ENCODE measurements at places on chromosomes 11 and 22.

GRCh38 chr11:128825050-128825784 is 41.9 kb downstream of the KCNJ1 start:
- no peak for DNase-seq

DNA sequence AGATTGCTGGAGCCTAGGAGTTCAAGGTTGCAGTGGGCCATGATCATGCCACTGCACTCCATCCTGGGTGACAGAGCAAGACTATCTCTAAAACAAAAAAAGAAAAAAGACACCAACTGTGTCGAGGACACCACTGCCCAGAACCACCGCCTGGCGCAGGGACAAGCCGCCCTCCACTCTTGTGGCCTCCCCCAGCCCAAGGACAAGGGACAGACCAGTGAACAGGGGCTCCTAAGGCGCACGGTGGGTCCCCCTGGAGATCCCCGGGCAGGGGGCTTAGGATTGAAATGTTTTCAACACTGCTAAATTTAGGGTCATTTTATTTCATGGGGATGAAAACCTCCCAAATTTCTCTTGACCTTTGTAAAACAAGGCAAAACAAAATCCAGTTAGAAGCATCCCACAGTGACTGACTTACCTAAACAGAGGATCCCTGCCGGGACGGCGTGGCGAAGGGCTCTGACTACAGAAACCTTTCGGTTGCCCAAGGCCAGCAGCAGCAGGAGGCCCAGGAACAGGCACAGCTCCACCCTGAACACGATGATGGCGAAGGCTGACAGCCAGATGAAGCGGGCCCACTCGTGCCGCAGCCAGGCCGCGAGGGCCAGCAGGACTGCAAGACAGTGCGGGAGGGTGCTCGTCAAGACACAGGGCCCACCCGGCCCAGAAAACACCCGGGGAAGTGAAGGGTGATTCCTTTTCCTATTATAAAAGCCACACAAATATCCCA is 8.6 kb downstream of the ALG12 start:
- DNase-seq = no peak

DNA sequence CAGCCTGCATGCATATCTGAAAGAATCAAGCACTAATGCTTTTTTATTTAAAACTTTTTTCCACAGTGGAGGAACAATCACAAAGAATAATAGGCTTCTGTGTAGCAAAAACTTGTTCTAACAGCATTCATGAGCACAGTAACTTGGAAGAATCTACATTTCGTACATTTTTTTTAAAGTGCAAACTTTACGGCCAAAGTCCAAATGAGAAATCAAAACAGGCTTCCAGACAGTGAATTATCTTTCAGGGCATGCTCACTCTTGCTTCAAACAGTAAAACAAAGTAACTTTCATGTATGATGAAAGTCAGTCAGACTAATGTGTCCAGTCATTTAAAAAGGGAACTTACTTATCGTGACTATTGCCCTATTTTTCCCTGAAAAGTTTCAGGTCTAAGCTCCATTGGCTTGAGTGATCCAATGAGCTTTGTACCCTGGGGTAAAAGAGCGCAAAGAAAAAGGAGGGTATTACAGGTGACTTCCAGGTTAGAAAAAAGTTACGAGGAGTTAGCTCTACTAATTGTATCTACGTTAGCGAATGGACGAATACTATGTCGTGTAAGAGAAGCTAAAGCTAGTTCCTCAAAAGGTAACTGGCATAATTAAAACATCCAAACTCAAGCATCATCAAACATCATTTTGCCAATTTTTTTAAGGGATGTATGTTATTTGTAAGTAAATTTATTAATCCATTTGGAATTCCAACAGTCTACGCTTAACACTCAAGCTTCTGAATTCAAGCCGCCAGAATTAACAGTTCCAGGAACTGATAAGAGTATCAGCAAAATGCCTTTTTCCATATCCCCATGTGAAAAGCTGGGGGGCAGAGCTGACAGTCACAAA is 1.7 kb downstream of the PICALM start:
- DNase-seq = no peak

GRCh38 chr22:40965936-40966725 is 15.0 kb downstream of the RBX1 start:
- peak; percentile 30 for DNase-seq

GRCh38 chr22:23218053-23218866 is 38.0 kb downstream of the BCR start:
- DNase-seq = no peak

- no peak for DNase-seq
Observed at GRCh38 chr11:60785136-60785535, at the start of gene MS4A10. Gene MS4A10 (plus strand): TSS chr11:60785333. CDS start chr11:60790336, 5,003 bp downstream.

- no peak for DNase-seq
Observed at GRCh38 chr11:133104009-133104744, 428.1 kb downstream of the OPCML start.

DNA sequence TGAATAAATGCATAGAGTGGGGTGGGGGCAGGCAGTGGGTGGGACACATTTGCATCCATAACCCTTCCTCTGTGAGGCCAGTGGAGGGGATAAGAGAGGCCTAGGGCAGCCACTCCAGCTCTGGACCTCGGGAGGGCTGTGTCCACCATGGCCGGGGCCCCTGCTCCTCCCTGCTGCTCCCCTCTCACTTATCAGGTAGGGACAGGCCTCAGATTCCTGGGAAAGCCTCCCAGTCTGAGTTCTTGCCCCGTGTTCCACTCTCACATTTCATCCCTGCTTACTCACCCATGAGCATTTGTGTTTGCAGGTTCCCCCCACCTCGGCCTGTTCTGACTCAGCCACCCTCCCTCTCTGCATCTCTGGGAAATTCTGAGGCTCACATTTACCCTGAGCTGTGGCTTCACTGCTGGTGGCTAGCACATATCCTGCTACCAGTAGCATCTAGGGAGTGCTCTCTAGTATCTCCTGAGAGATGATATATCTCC is 128.7 kb upstream of the TOP3B start:
- DNase-seq = no peak

DNA sequence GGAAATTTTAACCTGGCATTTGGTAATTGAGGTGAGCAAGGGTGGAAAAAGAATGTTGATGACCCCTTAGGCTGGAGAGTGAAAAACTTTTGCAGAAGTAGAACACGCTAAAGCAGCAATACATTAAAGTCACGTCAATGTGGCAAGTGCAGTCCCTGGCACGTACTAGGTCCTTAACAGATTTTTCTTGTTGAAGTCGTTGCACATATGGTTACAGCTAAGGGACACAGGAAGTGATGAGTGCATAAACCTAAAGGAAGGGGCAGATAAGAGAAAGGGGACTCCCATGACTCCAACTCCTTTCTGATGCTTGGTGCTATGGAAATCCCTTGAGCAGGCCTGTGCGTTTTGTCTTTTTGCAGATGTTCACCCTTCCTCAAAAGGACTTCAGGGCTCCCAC is 1.2 kb downstream of the ACCS start:
- DNase-seq = no peak

- DNase-seq = no peak
Observed at GRCh38 chr11:86914865-86915519, 40.2 kb downstream of the FZD4 start.

- no peak for DNase-seq
Observed at GRCh38 chr11:7300281-7300680, 48.6 kb downstream of the SYT9 start.

- DNase-seq = no peak
Observed at GRCh38 chr11:103483996-103484395, 374.8 kb downstream of the DYNC2H1 start.

DNA sequence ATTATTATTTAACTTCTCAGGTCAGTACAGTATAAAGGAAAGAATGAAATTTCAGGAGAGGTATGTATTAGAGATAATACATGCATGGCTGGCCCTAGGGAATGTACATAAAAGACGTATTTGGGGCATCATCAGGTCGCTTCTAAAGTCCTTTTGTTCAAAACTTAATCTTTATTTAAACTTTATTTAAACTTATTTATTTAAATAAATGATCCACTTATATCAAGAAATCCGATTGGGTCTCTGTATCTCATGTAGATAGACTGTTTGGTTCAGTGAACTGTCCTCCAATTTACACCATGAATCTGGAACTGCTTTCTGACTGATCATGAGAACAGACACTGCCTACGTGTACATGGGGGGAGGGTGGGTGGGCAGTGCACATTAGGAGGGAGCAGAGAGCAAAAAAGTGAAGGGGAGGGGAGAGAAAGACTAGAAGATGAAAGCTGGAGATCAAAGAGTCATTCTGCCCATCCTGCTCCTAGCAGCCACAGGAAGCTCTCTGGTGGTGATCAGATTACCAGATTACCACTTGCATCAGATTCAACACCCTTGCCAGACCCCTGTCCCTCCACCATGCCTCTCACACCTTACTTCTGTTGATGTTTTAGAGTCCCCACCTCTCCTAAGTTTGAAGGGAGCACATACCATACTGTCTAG is 92.1 kb upstream of the MTMR2 start:
- DNase-seq = no peak

DNA sequence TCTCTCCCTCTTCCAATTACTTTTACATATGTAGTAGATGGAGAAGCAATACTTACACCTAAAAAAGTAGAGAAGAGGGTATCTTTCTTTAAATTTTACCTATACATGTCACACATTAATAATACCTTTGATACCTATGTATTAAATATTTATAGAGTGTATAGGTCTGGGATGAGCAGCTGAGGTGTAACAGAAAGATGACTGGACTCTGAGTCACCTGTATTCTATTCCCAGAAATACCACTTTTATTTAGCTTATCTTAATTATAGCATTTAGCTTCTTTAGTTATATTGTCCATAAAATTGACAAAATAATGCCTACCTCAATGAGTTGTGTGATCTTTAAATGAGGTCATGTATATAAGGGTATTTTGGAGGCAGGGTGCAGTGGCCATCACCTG is 30.6 kb upstream of the YAP1 start:
- no peak for DNase-seq

DNA sequence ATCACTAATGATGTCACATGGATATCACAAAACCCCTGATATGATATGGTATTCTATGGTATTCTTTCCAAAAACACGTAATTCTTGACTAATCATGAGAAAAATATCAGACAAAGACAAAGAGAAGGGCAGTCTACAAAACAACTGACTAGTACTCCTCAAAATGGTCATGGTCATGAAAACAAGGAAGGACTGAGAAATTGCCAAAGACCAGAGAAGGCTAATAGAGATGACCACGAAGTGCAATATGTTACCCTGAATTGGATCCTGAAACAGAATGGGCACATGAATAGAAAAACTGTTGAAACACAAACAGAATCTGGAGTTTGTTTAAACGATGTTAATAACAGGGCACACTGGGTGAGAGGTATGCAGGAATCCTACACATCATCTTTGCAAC is 10.2 kb downstream of the CKAP5 start:
- DNase-seq = no peak

GRCh38 chr11:134662629-134663360 is 250.8 kb upstream of the B3GAT1 start:
- DNase-seq = no peak

GRCh38 chr11:131883332-131883731 is 512.9 kb downstream of the NTM start:
- DNase-seq = no peak

- DNase-seq = no peak
Observed at GRCh38 chr22:23035557-23036277, 34.6 kb upstream of the GNAZ start.

GRCh38 chr22:30830907-30831306 is 136.2 kb downstream of the OSBP2 start:
- peak; percentile 65 for DNase-seq

DNA sequence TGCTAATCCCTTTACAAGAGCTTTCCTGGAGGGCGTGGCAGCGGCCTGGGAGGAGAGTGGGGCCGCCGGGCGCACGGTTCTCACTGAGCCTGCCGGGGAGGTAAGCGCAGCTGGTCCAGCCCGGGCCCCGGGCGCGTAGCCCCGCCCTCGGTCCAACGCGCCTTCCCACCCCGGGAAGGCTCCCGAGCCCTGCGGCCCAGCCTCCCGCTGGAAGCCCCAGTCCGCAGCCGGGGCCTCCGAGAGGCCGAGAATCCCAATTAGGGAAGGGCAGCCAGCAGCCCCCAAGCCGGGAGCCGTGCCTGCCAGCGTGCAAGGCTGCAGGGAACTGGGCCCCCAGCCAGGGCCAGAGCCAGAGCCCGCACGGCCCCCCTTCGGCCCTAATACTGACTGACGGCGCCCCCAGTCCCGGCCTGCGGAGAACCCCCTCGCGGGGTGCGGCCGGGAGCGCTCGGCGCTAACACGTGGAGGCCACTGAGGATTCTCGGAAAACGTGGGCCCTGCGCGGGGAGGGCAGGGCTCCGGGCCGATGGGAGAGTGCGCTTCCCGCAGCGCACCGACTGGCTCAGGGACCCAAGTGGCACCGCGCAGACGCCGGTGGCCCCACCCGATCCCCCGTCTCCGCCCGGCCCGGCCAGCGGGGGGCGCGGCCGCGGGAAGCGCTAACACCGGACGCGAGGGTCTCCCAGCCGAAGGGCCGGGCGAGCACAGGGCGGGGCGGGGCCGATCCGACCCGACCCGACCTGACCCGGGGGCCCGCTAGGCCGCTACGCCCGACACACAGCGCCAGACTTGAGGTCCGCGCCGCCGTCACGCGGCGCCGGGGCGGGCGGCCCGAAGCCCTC is 5.7 kb downstream of the ZFTA start:
- no peak for DNase-seq

DNA sequence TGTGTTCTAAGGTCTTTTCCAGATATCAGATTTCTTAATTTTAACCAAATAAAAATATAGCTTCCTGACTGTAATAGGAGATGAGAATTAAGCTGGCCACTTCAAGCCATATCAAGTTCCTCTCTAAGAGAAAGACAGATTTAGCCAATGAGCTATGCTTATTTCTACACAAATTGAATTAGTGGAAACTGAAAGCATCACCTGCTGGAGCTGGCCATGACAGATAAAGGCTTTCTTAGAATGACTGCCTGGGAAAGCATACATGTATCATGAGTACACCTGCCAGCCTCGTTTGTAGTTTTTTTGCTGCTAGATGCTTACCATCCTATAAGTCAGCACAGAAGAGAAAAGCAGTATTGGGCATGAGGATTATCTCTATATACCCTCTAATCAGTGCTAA is 53.5 kb upstream of the DBX1 start:
- no peak for DNase-seq

DNA sequence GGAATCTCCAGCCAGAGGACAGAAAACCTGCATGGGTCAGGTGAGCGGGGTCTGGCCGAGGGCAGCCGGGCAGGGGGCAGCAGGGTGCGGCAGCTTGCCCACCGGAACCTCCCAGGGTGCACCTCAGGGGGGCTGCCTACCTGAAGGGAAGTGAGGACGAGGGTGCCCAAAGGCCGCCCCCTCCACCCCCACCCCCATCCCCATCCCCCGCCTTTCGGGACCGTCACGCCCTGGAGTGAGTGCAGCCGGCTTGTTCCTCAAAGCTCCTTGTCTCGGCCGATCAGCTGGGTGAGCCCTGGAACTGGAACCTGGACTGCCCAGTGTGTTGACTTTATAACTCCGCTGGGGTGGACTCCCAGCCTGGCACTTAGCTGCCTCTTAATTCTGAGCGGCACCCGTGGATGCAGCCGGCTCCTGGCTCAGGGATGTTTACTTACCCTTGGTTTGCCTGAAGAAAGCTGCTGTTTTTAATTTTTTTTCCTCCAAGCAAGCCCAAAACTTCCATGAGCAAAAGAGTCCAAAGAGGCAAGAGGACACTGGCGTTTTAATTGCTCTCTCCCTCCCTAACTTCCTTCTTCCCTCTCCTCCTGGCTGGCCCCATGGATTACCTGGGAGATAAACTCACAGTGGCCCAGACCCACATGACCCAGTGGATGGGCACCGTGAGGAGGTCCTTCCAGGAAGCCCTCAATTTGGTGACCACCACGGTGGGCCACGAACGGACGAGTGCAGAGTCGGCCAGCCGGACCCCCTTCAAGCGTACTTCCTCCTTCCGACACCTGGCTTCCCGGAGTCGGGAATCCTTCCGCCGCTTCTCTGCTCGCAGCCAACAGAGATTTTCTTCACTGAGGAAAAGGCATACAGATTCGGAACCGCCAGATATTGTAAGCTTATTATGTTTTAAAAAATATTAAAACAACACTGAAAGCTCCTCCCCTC is 87.8 kb upstream of the CRYBB3 start:
- peak; percentile 51 for DNase-seq

Data from LNCaP clone FGC (cell line).